SJSA1 (cell line): ENCODE measurements at places on chromosomes 2 and 18.

DNA sequence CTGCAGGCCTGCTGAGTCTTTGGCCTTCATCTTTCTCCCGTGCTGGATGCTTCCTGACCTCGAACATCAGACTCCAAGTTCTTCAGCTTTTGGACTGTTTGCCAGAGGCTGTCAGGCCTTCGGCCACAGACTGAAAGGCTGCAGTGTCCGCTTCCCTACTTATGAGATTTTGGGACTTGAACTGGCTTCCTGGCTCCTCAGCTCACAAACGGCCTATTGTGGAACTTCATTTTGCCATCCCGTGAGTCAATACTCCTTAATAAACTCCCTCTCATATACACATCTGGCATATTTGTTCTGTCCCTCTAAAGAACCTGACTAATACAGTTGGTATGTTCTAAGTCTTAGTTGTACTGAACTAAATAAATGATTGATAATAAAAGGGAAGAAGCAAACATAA, 702.8 kb upstream of the LINC00305 start:
- DNase-seq: no peak

- DNase-seq: no peak
These were observed 484 bp upstream of the DARS1 start for GRCh38 chr2:135985826-135986393.

DNA sequence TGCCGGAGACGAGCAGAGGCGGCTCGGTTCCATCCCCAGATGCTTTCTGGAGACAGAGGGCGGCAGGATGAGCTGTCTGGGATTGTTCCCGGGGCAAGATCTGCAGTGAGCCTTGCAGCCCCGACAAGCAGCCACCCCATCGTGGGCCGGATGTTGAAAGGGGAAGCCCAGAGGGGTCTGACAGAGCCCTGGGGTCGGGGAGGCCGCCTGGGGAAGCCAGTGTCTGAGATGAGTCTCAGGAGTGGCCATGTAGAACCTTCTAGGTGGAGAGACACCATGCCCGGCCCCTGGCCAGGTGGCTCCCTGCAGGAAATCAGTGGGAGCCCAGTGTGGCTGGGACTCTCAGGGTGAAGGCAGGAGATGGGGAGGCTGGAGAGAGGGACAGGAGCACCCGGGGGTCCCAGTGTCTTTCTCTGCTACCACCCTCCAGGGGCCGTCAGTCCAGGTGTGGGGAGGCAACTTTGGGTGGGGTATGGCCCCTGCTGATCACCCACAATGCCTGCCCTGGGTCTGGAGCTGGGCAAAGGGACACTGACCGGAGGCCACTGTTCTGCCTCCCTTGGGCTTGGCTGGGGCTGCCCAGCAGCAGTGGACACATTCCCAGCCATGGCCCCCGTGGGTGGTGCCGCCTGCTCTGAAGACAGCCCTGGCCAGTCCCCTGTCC, 128.3 kb upstream of the HS6ST1 start:
- DNase-seq: peak; percentile 44

GRCh38 chr2:235034265-235035118, 82.7 kb downstream of the SH3BP4 start:
- no peak for DNase-seq

DNA sequence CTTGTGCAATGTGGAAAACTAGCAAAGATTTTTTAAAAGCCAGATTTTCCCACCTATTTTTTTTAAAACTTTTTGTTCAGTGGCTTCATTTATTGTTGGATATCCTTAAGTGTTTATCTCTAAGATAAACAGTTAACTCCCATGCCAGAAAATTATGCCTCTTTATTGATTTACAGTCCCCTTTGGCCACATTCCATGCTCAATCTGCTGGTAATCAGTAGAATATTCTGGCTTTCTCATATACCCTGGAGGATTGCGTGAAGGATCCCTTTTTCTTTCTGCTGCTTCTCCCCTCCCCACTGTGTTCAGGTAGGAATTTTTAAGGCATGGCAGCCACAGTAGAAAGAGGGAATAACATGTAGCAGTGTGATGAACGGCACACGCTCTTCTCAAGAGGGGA, 2.6 kb downstream of the GRHL1 start:
- DNase-seq: peak; percentile 28

GRCh38 chr2:160647967-160648685, 154.5 kb upstream of the RBMS1 start:
- DNase-seq: no peak

DNA sequence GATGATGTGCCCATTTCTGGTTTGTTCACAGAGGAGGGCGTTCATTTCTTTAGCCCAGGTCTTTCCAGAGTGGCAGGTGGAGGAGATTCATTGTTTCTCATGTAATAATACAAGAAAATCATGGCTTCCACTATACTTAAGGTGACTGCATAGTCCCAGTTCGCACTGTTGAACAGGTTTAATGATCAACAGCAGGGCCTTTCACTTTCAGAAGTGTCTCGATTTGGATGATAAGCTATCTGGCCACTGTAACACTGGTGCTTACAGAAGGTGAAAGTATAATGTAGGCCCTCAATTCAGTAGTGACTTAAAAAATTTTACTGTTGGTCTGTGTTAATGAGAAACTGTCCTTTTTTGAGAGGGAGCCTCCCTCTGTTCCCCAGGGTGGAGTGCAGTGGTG, 1.4 kb downstream of the RMC1 start:
- DNase-seq: no peak

DNA sequence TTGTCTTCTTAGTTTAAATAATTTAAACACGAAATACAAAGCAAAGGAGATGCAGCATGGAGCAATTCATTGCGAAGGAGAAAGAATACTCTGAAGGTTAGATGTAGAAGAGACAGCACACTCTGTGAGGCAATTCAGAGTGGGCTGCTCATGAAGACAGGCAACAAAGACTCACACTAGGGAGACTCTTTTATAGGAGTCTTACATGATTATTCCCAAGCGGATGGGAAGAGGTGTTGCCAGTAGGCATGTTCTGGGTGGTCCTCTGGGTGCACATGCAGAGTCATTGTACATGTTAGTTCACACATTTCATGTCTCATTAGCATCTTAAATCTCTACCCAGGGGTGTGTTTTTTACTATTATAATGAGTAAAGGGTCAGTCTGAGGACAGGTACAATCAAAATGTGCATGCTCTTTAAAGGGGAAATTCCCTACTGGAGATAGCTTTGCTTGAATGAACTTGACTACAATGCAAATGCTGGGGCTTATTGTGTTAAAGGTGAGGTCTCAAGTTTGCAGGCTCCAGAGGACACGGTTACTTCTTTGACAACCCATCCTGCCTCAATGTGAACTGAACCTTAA, 275.5 kb downstream of the CDH19 start:
- DNase-seq: no peak

DNA sequence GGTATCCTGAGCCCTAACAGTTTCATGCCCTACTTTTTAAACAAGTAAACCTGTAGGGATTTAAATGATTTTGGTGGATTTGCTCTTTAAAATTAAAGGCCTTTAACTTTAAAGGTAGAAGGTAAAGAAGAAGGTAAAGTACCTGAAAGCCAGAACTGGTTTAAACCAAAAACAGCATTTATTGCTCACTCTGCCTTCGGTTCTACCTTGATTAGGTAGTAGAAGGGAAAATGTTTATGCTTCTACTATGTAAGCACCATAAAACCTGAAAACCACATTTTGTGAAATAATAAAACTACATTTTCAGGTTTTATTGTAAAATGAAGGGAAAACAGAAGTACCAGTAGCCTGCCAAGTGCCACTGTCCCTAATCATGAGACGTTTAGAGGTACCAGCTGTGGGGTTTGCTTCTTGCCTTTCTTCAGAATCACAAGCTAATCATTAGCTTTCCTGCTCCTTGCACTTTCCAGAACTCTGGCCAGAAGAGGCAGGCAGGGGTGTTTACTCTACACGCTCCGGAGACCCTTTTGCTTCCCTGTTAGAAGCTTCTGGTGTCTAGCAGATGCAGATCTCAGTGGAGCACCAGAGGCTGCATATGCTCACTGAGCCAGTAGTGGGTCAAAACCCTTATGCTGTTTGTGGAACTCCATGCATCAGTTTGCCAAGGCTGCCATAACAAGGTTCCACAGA, 33.3 kb downstream of the RPIA start:
- no peak for DNase-seq

GRCh38 chr2:129248198-129248597, 731.3 kb upstream of the RAB6C start:
- no peak for DNase-seq

DNA sequence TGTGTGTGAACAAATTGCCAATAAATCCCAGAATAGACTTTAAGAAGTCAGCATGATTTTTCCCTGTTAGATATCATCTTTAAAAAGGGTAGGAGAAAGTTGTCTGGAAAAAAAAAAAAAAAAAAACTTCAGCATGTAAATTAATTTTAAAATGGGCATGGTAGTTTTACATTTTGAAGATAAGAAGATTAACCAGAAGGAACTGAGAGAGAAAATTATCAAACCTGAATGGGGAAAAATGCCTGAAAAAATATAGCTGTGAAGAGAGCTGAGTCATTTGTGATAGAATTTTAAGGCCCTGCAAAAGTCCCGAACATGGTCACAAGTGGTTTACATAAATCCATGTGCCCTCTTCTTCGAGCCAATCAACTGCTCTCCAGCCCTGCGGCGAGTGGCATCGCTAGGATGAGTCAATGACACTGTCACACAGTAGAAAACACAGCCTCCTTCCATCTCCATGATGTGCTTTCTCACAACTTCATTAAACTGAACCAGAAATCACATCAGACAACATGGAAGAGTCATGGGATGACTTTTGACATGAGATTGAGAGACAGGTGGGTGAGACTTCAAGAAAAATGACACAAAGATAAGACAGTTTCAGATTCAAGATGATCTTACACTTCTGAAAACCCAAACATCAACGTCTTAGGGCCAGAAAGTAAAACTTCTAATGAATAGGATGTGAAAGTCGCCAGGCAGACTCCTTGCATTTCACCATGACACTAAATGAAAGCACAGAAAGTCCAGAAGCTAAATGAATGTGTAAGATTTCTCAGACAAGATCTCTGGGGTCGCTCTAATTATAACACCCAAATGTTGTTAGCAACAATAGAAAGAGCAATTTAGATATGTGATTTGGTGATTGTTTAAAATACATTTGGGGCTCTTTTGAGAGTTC, 273.0 kb upstream of the ID2 start:
- DNase-seq: no peak

GRCh38 chr2:126359494-126359893, 296.5 kb upstream of the GYPC start:
- no peak for DNase-seq

DNA sequence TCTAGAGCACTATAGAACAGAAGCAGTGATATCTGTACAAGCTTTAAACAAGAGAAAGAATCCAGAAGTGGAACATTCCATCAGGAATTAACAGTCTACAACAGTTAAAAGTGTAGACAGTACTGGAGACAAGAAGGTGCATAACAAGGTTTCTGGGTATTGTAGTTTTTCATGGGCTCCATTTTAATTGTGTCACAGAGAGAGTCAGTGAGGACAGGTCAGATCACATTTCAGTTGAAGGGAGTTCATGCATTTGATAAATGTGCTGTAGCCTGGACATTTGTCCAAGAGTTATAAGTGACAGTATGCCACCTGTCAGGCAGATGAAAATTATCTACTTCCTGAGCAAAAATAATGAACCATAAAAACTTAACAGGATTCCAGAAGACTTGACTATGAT, 328.6 kb downstream of the CNTNAP5 start:
- no peak for DNase-seq

DNA sequence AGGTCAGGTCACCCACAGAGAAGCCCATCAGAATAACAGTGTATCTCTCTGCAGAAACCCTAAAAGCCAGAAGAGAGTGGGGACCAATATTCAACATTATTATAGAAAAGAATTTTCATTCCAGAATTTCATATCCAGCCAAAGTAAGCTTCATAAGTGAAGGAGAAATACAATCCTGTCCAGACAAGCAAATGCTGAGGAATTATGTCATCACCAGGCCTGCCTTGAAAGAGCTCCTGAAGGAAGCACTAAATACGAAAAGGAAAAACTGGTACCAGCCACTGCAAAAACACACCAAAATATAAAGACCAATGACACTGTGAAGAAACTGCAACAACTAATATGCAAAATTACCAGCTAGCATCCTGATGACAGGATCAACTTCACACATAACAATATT, 260.0 kb upstream of the KYNU start:
- DNase-seq: no peak

DNA sequence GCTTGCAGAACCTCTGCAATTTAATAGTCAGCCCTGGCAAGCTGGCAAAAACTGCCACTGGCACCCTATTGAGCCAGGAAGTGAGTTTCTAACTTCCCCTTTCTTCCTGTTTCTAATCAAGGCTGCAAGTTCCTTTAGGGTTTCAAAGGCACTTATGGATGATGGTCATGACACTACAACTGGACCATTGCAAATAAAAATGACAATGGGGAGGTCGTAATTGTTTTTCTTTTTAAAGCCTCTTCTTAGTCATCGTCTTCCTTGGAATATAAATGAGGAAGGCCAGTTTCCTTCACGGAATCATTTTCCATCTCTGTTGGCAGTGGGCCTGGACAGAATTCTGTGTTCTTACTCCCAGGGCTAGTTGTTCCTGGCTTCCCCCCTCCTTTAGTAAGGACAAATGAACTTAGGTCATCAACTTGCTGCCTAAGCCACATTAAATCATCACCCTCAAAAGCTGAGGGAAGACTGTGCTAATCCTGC, 35.8 kb downstream of the SH3RF3 start:
- peak; percentile 73 for DNase-seq

GRCh38 chr2:173229086-173229485, 125.6 kb upstream of the CDCA7 start:
- no peak for DNase-seq

DNA sequence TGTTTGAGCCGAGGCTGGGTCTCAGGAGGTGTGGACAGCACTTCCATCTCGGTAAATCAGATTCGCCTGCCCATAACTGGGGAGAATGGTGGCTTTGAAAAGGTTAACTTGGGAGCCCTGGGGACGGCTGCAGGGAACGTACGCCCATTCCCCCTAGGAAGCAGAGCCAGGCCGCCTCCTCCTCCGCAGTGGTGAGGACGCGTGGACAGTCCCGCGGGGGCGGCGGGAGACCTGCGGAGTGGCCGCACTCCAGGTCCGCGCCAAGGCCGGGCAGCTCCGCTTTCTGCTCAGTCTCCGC, 845 bp upstream of the MYCN start:
- peak; percentile 60 for DNase-seq

DNA sequence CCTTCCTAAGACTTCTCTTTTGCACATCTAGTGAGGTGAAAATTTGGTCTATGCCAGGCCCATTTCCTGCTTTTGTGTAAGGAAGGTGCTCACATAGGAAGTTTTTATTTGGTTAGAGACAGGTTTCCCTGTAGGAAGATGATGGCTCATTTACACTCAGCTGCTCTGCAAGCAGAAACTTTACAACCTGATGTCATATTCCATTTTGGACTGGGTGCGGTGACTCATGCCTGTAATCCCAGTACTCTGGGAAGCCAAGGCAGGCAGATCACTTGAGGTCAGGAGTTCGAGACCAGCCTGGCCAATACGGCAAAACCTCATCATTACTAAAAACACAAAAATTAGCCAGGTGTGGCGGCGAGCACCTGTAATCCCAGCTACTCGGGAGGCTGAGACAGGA, 35.8 kb downstream of the CASP10 start:
- DNase-seq: no peak

GRCh38 chr2:96839875-96840850, 3.7 kb downstream of the ANKRD23 start:
- DNase-seq: no peak
